LoVo (cell line): ENCODE measurements at places on chromosomes 16 and 17.

DNA sequence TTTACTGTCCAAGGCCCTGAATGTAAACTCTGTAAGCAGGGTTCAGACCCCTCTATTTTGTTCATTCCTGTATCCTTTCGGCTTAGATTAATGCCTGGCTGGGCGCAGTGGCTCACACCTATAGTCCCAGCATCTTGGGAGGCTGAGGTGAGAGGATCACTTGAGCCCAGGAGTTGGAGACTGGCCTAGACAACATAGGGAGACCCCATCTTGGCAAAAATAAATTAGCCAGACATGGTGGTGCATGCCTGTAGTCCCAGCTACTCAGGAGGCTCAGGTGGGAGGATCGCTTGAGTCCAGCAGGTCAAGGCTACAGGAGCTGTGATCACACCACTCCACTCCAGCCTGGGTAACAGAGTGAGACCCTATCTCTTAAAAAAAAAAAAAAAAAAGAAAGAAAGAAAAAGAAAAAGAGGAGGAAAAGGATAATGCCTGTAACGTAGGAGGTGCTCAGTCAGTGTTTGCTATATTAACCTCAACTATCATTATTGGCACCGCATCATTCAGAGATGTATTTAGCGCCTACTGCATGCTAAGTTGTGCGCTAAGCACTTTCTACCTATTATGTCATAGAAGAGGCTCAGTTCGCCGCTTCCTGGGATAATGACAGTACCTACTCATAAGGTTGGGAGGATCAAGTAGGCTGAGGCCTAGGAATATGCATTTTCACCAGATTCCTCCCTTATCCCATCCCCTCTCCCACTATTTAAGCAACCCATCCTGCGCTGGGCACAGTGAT lies 5.0 kb downstream of the SOCS1 start:
- DNase-seq: no peak

GRCh38 chr16:52863000-52863399 lies 189.7 kb downstream of the CHD9NB start:
- no peak for DNase-seq

DNA sequence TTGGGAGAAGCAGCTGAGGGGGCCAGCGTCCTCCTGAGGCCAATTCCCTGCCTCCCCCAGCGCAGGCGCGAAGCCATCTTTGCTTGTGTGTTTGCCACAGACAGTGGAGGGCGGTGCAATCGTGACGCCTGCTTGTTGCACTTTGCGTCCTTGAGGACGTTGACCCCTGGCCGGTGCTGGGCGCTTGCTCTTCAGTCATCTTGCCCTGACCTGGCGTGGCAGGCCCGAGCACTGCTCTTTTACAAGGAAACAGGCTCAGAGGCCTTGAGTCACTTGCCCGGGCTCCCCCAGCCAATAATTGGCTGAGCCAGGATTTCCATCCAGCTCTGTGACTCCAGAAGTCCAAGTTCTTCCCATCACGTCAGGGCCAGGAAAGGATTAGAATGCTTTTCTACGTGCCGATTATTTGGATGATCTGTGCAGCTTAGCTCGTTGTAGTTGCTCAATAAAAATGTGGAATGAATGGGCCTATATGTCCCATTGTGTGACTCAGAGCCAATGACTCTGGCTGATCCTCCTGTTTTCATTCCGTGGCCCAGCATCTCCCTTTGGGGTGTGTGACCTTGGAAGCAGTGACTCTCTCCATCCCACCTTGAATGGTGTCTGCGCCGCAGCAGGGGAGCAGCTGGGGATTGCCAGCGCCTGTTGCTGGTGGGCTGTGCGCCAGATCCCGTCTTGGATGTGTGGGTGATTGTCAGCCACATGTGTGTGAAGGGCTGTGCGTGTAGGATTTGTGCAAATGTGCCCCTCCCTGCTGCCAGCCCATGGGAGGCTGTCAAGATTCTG lies 214.1 kb downstream of the SEC14L1 start:
- DNase-seq: no peak

DNA sequence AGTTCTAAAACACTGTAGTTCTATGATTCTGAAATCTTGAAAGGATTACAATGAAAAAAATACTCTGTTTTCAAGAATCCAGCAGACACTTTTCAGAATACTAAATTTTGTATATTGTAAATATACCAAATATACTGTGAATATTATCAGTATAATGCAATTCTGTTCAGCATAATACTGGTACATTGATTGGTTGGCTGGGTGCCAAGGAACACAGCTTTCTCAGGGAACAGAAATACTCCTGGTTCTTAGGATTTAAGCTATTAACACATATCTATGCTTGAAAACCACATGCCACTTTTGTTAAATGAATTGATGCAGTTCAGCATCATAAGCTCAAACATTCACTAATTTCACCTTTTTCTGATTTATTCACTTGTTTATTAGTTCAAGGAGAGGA lies 2.5 kb upstream of the GINS3 start:
- DNase-seq: no peak

DNA sequence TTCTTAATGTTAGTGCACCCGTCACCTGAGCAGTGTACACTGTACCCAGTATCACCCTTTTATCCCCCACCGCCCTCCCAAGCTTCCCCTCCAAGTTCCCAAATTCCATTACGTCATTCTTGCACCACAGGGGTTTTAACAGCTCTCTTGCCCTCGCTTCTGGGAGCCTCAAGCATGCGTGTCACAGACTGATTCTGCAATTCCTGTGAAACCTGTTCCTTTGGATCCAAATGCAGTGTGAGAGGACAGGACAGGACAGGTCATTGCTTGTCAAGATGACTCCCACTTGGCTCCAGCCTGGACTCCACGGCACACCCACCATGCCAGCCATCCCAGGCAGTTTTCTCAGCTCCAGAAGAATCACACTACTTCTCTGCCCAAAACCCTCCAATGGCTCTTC lies 44.1 kb downstream of the CYB5D2 start:
- no peak for DNase-seq

DNA sequence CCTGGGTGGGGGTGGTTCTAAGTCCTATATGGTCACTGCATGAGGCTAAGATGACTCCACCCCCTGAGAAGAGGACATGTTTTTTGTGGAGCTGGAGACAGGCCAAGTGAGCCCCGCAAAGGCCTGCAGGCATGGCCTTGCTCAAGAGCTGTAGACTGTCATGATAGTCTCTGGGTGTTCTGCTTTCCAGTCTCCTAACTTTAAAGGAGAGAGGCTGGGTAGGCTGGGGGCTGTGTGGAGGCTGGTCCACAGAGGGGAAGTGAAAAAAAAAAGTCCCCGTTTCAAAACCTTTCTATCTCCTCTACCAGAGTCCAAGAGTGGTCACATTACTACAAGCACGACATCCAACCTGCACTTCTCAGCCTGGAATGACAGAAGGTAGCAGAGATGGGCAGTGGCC lies 27.1 kb downstream of the CDRT4 start:
- no peak for DNase-seq

GRCh38 chr17:20920815-20921199 lies 122.0 kb downstream of the USP22 start:
- DNase-seq: no peak
